ENCODE measurements at places on chromosomes 13 and 19.
A peak's percentile ranks its signal among the peaks of the same experiment; 100 is the strongest.

- DNase-seq: no peak
These were observed 118.0 kb downstream of the TSHZ3 start for GRCh38 chr19:31231237-31231636.

- no peak for DNase-seq
These were observed 222.2 kb downstream of the MYO16 start for GRCh38 chr13:108851660-108852059.

DNA sequence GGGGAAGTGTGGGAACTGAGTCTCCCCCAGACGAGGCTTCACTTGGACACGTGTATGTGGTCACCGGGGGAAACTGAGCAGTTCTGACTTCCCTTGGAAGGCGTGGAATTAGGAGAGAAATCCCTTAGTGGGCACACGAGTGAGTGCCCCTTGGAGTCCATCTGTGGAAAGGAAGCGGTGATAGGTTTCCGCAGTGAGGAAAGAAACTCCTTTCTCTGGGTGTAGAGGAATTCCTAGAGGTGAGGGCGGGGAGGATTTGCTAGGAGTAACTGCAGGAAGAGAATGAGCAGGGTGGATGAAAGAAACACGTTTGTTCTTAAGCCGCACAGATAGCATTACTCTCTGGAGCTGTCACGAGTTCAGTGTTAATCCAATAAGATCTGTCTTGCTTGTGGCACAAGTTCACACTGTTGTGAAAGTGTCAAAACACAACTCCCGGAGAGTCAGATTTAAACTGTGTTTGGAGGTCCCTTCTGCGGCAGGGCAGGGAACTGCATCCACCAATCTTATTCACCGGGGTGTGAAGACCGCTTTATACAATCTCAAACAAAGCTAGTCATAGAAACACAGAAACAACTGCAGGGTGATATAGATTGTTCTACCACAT lies 1.2 kb downstream of the KL start:
- DNase-seq: peak; percentile 95

DNA sequence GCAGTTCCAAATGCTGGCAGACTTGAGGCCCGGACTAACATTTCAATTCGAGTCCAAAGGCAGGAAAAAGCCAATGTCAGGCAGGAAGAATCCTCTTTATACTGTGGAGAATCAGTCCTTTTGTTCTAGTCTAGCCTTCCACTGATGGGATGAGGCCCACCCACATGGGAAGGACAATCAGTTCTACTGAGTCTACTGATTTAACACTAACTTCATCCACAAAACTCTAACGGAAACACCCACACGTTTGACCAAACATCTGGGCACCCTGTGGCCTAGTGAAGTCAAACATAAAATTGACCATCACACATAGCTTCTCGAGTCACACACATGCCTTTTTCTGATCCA lies 100.3 kb downstream of the UBL3 start:
- DNase-seq: no peak

GRCh38 chr13:57739543-57740190 lies 108.1 kb downstream of the PCDH17 start:
- DNase-seq: no peak

GRCh38 chr13:49836516-49836915 lies 44.0 kb upstream of the KPNA3 start:
- DNase-seq: no peak

GRCh38 chr13:53873558-53873957 lies 844.9 kb downstream of the OLFM4 start:
- peak; percentile 98 for DNase-seq

DNA sequence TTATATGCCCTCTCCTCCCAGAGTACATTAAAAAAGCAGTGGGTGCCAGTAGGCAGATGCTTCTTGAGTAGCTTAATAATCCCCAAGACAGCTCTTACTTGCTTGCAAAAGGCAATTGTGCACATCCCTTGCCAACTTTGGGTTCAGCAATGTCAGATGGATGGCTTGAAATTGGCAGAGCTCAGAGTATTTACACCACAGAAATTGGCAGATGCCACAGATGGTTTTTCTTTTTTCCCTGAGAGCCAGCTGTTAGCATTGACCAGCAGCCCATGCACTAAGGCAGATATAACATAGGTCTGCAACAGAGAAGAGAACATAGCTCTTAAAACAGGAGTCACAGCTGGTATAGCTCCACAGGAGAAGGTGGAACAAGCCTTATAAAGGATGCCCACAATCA lies 18.4 kb upstream of the RNASEH2B start:
- no peak for DNase-seq

- no peak for DNase-seq
These were observed 6.8 kb upstream of the ERF start for GRCh38 chr19:42261763-42262162.

DNA sequence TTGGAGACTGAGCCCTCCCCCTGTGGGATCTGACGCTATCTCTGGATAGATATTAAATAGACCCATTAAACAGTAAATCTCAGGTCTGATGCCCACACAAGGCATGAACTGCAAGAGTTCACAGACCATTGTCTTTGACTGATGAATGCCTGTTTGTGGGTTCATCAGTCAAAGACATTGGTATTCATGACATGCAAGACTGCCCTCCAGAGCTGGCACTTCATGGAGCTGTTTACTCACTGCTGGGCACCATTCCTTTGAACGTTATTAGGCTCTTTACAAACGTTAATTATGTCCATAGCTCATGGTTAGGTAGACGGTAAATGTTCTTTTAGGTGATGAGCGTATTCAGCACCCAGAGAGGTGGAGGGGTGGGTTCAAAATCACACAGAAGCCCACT lies 111.8 kb upstream of the PABPC3 start:
- no peak for DNase-seq

DNA sequence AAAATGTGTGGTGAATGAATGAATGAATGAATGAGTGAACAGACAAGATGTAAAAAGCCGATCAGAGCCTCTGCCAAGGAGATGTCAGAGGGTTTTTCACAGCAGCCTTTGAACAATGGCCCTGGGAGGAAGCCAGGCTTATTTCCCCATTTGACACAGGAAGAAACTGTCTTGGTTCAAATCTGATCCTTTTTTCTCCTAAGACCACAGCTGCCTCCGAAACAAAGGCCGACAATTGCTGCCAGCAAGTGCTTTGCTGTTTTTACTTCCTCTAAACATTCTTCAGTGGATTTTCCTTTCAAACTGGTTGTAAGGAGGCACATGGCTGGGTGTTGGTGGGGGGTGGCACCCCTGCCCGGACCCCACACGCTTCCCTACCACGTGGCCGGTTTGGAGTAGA lies 44.2 kb upstream of the HOMER3 start:
- DNase-seq: no peak

- DNase-seq: no peak
These were observed 39.0 kb downstream of the RNASEH2B start for GRCh38 chr13:50948601-50949000.

- no peak for DNase-seq
These were observed 82.7 kb downstream of the TEX26 start for GRCh38 chr13:31015199-31015598.

- peak; percentile 44 for DNase-seq
These were observed 358.3 kb downstream of the KLF5 start for GRCh38 chr13:73417012-73417615.

GRCh38 chr13:97588993-97589392 lies 155.0 kb downstream of the RAP2A start:
- peak; percentile 14 for DNase-seq

GRCh38 chr19:49142866-49143335 lies 12.3 kb downstream of the HRC start:
- DNase-seq: peak; percentile 88

- DNase-seq: no peak
These were observed 13.1 kb downstream of the SETDB2 start for GRCh38 chr13:49457221-49457620.

- DNase-seq: no peak
These were observed 35.7 kb downstream of the UFM1 start for GRCh38 chr13:38385153-38385891.

DNA sequence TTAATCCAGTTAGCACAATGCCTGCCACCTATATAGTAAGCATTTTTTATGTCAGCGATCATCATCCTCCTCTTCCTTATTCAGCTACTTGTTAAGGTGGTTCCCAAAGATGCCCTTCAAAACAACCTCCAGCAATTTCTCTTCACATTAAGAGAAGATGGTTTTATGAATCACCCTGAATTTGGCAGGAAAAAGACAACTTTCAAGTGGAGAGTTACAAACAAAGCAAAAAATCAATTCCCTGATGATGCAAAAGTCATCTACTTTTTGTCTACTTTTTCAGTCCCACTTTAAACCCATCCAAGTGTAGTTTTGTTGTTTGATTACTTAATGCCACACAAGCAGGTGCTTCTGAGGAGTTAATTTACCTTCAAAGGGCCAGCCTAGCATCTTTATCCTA lies 139.1 kb upstream of the SERP2 start:
- no peak for DNase-seq

- DNase-seq: no peak
These were observed 1185.7 kb upstream of the SLC10A2 start for GRCh38 chr13:104251931-104252330.

- DNase-seq: peak; percentile 72
These were observed 14.4 kb downstream of the TJP3 start for GRCh38 chr19:3722443-3723109.

GRCh38 chr19:9205501-9206113 lies 13.8 kb downstream of the OR7D4 start:
- DNase-seq: peak; percentile 73

GRCh38 chr19:2670217-2670616 lies 32.3 kb downstream of the GNG7 start:
- no peak for DNase-seq

All from DMS53 (cell line).